ENCODE measurements at places on chromosomes 1 and 21. TPM values are rescaled to one million over a fixed set of nuclear protein-coding genes. Genes with fewer than 3 reads are reported as not detected.

HES3 gene
- not detected for total RNA-seq

OR2L2 gene
- total RNA-seq = 0.42 TPM

- DNase-seq = no peak
These were observed 10.4 kb upstream of the KLF17 start for GRCh38 chr1:44108241-44108640.

GRCh38 chr1:85244271-85245061 lies 15.0 kb downstream of the C1orf52 start:
- no peak for DNase-seq

DNA sequence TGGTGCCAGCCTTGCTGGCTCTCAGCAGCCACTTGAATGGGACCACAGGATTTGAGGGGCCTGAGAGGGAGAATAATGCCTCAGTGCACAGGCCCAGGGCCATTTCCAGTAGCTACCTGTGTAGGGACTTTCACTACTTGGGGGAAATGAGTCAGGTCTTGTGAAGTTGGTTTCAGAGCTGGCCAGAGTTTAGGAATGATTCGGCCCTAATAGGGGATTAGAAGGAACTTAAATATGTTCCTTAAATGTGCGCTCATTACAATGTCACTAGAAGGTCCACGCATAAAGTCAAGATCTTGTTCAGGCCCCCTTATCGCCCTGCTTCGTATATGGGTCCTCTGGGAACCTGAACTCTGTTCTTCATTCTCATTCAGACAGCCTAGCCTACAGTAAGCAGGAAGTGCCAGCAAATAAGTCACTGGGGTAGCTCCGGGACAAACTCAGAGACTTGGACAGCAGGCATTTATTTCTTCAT lies 5.6 kb upstream of the AKR1A1 start:
- no peak for DNase-seq

DNA sequence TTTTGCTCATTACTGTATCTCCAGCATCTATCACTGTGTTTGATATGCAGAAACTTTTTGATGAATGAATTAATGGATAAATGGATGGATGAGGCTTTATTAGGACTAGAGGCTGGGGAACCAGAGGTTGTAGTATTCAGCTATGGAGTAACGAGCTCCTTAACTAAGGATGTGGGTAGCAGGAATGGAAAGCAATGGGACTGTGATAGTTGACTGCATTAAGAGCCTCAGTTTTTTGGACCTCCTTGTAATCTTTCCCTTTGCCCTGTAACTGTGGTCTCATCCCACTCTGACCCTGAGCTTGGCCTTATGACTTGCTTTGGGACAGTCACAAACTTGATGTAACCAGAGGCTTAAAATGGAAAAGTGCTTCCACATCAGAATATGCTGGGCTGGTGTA lies 9.0 kb upstream of the RUNX1 start:
- no peak for DNase-seq

- DNase-seq = no peak
These were observed 300.4 kb downstream of the PLA2G4A start for GRCh38 chr1:187129132-187129531.

DNA sequence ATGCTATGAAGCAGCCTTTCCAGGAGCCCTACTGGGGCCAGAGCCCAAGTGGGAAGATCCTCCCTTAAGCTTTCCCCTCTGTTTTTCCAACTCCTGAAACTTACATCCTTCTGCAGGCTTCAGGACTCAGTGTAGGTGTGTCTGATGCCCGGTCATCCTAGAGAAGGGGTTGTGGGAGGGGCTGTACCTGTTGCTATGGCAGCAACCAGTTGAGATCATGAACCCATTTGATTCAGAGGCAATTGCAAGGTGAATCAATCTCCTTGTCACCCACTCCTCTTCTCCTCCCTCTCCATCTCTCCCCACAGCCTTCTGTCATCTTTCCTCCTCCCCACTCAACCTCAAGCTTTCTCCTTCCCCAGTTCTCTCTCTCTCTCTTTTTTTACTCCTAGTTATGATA lies 151.8 kb downstream of the CACNA1E start:
- DNase-seq = no peak

GRCh38 chr1:224800486-224801119 lies 128.9 kb upstream of the DNAH14 start:
- DNase-seq = no peak

Measured in naive thymus-derived CD8-positive, alpha-beta T cell (primary cell).